Left lobe of liver (tissue), 2 donors: ENCODE measurements at places on chromosomes 6 and 20. TPM values are rescaled to one million over a fixed set of nuclear protein-coding genes. Genes with fewer than 3 reads are reported as not detected.

Gene XKR7
- not detected for total RNA-seq

Gene SSTR4
- total RNA-seq: not detected

Gene OXT
- total RNA-seq: 8.4 TPM

Gene TNNC2
- not detected for total RNA-seq

Gene BPIFB2
- 0.18 TPM for total RNA-seq

Gene SLC2A4RG
- 195 TPM for total RNA-seq

Gene FILIP1
- 1.1 TPM for total RNA-seq

Gene GDAP1L1
- not detected for total RNA-seq

Gene NOTCH4
- 9.6 TPM for total RNA-seq

Gene SRMS
- not detected for total RNA-seq

Gene CTCFL
- 0.15 TPM for total RNA-seq

Gene PBOV1
- not detected for total RNA-seq

Gene AARS2
- total RNA-seq: 7.7 TPM

Gene ZNF335
- total RNA-seq: 7.6 TPM

GRCh38 chr20:17841751-17842215 lies 126.8 kb downstream of the SNX5 start:
- DNase-seq: no peak

GRCh38 chr6:18752278-18753068 lies 365.3 kb downstream of the RNF144B start:
- DNase-seq: no peak

GRCh38 chr6:13012296-13012695 lies 295.7 kb downstream of the PHACTR1 start:
- no peak for DNase-seq

- DNase-seq: no peak
Observed at GRCh38 chr20:8798505-8798904, 270.4 kb upstream of the PLCB4 start.

GRCh38 chr20:34578025-34578424 lies 19.5 kb downstream of the MAP1LC3A start:
- DNase-seq: no peak

DNA sequence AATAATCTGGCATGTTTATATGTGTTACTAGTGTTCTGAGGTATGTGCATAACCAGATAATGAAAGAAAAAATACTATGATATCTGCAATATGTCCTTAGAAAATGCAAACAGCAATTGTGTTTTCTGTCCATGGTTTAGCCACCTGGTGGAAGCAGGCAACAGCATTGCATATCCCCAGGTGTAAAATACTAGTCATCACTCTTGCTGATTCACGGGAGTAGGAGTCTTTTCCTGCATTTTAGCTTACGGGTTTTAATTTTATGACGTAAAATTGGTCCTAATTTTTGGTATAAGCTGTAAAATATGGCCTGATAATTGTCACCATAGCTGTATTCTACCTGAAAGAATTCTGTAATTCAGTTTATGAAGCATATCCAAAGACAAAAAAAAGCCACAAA lies 2.5 kb downstream of the RNF182 start:
- DNase-seq: no peak

- DNase-seq: no peak
Observed at GRCh38 chr6:79608334-79609224, 22.6 kb upstream of the SH3BGRL2 start.

DNA sequence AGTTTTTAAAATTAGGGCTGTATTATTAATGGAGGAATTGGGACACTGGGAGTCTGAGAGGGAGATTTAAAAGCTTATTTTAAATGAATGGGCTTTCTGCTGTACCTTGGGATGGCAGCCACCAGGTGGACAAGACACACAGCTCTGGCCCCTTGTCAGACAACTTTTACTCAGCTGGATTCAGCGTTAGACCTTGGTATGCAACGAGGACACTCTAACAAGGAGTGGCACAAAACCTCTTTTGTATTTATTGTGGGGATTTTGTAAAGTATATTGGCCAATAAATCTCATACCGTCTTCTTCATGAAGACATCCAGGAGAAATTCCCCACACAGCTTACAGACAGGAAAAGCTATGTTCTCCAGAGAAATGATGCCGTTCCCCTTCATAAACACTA lies 105.7 kb downstream of the LCA5 start:
- DNase-seq: no peak

DNA sequence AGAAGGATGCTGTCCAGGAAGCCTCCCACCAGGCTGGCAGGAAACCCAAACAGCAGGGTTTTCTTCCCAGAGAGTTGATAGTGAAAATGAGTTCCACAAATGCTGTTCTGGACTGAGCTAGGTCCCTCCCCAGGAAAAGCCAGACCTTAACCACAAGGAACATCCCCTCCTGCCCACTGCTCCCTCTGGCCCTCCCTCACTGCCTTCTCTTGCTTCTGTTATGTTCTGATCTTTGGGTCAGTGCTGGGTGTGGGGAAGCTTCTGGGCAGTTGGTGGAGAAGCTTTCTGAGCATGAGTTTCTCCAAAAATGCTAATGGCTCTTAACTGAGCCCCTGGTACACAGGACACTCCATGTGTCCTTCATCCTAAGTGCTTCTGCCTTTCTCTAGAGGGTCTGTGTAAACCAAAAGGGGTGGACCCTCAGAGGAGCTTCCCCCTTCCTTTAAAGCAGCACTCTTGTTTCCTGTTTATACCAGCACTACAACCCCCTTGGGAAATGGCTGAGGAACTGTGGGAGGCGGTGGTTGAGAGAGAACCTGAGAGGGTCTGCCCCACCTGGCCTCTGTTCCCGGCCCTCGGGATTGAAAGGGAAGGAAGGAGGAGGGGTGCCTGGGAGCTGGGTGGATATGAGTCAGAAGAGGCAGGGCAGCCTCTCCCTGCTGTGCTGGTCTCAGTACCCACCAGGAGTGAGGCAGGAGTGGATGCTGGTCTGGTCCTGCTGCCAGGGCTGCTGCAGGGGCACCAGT lies 42.0 kb downstream of the CDS2 start:
- no peak for DNase-seq

GRCh38 chr20:23099791-23100719 lies 13.9 kb upstream of the CD93 start:
- DNase-seq: no peak

- DNase-seq: no peak
Observed at GRCh38 chr6:52981222-52981900, 13.7 kb downstream of the GSTA4 start.

DNA sequence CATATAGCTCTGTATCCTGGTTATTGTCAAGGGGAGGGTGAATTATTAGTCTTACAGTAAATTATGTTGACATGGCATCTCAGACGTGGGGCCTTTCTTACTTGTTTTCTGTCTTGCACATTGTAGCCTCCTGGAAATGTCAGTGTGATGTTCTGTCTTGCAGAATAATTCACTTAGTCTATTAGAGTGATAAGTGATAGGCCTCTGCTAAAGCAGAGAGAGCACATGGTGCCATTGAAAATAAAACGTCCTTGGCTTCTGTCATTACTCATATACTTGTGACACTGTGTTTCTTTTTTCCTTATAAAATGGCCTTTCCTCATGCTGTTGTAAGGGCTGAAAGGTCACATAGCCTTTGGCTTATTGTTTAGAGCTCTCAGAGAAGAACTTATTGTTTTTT lies 531.0 kb downstream of the EPM2A start:
- no peak for DNase-seq
